Stimulated activated CD4-positive, alpha-beta T cell treated with anti-CD3 and anti-CD28 coated beads, Interleukin-1b, Interleukin-23, amount 100 ng/mL, for 1 hour (primary cell): ENCODE measurements at places on chromosomes 1 and 21.

GRCh38 chr1:36024847-36025246, 59.0 kb upstream of the TEKT2 start:
- DNase-seq: no peak

DNA sequence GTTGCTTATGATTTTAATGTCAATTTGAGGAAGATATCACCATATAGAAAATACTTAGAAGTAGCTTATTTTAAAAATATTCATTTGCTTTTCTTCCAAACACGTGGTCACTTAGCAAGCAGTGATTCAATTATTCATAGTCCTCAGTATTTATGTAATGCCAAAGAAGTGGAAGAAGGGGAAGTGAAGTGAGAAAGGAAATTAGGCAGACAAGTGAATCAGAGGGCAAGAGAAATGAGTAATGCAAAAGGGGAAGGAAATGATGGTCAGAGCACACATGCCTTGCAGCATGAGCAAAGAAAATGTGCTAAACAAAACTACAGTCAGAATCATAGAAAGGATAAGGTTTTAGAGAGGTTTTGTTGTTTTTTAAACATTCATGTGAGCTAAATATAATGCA, 31.8 kb downstream of the SDCCAG8 start:
- DNase-seq: no peak

- no peak for DNase-seq
Observed at GRCh38 chr1:57192222-57192621, 226.4 kb upstream of the C8B start.

- no peak for DNase-seq
Observed at GRCh38 chr1:31101147-31101502, 35.6 kb upstream of the PUM1 start.

DNA sequence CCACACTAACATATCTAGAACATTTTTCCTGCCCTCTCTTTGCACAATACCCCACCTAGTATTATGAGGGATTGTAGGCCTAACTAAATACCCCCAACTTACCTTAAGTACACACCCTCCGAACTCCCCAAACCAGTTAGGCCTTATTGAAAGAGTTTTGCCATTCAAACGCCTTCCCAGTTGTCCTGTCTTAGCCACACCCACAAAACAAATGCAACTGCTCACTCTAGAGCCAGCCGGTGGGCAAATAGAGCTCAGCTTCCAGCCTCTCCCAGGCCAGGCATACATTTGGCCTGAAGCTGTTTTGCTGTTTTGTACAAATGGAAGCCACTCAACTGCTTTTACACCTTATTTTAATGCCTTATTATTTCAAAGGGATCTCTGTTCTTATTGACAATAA, 224.2 kb upstream of the RUNX1 start:
- no peak for DNase-seq

GRCh38 chr1:36925251-36925650, 109.1 kb downstream of the GRIK3 start:
- no peak for DNase-seq

DNA sequence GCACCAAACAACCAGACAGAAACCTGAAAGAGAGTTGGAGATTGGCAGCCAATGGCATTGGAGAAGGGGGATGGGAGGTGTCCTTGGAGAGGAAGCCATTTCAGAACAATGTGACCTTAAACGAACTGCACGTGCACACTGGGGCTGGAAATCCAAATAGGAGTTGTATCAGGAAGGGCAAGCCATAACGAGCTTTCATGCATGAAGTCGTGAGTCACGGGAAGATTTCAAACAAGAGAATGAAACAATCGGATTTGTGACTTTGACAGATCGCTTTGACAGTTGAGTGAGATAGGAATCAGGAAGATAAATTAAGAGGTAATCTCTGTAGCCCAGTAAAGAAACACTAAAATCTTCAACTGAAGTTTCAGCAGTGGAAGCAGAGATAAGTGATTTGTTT, 445.8 kb upstream of the ZP4 start:
- DNase-seq: no peak

DNA sequence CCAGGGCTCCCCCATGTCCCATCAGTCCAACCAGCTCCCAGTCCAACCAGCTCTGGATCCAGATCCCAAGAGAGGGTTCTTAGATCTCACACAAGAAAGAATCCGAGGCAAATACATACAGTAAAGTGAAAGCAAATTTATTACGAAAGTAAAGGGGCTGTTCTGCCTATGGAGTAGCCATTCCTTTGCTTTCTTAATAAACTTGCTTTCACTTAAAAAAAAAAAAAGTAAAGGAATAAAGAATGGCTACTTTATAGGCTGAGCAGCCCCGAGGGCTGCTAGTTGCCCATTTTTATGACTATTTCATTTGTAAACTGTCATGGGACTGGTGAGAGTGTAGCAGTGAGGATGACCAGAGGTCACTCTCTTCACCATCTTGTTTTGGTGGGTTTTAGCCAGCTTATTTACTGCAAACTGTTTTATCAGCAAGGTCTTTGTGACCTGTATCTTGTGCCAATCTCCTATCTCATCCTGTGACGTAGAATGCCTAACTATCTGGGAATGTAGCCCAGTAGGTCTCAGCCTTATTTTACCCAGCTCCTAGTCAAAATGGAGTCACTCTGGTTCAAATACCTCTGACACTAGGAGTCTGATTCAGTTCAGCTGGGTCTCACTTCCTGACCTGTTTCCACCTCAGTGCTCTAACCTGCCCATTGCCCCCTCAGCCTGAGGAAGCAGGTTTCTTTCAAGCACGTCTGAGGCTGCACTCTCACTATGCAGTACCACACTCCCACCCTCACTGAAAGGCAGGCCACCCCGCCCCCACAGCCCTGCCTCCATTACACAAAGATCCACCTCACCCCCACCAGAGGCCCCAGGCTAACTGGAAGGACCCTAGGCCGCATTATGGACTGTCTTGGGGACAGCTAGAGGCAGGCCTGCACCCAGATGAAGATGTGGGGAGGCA, 26.5 kb upstream of the ATP2B4 start:
- no peak for DNase-seq

GRCh38 chr1:173342736-173343135, 134.4 kb upstream of the PRDX6 start:
- DNase-seq: no peak

GRCh38 chr21:41228492-41228891, 60.5 kb downstream of the BACE2 start:
- DNase-seq: no peak

DNA sequence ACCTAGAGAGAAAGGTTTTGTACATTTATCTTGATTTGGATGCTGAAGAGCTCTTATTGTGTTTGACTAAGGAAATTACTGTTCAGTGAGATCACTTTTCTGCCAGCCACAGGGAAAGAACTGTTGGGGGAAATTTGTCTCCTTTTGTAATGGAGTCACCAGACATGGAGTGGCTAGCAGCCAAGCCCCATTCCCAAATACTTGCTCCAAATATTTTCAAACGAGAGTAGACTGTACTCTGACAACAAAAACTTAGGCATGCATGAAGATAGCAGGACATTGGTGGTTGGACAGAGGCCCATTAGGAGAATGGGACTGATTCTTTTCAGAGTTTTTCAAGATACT, 21.1 kb downstream of the IPO9 start:
- no peak for DNase-seq

DNA sequence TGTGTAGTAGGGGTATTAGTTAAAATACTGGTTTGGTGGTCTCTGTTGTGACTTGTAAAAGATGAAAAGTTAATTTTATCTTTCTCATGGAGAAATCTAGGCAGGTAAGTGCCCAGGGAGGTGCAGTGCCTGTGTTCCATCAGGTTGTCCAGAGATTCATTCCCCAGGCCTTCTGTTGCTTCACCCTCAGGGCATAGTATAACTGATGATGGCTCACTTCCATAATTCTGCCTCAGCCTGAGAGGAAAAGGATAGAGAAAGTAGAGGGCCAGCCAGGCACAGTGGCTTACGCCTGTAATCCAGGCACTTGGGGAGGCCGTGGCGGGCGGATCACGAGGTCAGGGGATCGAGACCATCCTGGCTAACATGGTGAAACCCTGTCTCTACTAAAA, 153.9 kb downstream of the FMN2 start:
- DNase-seq: no peak

DNA sequence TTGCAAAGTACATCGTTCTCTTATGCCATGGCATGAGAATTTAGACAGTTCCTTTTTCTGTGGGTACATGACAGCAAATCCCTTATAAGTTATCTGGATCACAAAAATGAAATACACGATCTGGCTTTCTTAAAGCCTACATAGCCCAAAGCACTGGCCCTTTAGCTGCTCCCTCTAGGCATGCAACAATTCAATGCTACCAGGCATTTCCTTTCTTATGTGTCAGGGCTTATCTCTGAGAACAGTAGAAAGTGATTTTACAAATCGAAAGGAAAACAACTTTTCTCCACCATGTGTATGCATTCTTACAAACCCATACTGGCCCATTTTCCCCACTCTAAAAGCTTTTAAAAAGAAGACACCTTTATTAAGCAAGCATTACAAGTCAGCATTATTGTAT, 139.7 kb downstream of the GRIK1 start:
- no peak for DNase-seq

GRCh38 chr21:29302359-29302875, 3.7 kb downstream of the BACH1 start:
- DNase-seq: no peak

DNA sequence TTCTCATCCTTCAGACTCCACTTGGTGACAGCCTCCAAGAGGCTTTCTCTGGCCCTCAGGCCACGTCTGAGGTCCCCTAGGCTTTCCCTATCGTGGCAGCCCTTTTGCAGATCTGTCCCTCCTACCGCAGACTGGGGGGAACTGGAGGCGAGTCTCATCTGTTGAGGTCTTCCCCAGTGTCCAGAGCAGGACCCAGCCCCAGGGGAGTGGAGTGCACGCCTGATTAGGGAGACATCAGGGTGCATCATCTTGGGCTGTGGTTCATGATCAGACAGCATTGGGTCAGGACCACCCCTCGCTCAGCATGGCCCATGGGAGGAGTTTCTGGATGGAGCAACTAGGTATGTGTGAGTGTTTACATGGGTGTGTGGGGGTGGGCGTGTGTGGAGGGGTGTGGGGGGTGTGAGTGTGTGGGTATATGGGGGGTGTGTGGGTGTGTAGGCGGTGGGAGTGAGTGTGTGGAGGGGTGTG, 8.5 kb upstream of the MATN1 start:
- DNase-seq: no peak

DNA sequence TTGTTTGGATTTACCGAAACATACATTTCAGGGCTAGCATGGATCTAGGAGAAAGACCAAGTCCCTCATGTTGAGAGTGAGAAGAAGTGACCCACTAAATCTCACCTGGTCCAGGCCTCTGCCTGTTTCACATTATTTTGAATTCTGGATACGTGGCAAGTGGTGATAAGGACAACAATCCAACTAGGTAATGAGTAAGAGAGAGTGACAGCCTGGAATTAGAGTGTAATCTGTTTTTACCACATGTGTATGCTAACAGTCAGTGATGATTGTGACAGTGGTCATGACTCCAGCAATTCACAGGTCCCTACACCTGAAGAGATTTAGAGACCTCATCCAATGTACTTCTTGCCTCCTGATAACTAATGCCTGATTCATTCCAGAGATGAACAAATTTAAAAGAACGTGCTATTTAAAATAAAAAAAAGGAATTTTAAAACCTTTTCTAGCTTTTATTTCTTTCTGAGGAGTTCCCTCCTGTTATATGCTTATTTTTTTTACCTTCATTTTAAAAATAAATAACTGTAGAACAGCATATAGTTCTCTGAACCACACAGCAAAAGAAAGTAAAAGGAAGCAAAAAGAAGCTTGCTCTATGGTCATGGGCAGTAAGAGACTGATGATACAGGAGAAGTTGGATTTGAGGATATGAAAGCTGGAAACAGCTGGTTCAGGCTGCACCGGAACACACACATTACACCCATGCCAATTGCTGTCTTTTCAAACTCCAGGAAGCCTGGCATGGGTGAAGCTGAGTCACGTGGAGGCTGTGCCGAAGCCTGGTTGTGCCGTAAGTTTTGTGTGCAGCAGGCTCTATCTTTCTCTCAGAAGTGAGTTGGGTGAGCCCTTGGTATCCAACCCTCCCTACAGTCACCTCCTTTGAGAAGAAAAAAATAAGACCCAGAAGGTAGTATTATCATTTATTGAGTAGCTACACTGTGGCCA, 14.7 kb downstream of the C1orf116 start:
- no peak for DNase-seq

DNA sequence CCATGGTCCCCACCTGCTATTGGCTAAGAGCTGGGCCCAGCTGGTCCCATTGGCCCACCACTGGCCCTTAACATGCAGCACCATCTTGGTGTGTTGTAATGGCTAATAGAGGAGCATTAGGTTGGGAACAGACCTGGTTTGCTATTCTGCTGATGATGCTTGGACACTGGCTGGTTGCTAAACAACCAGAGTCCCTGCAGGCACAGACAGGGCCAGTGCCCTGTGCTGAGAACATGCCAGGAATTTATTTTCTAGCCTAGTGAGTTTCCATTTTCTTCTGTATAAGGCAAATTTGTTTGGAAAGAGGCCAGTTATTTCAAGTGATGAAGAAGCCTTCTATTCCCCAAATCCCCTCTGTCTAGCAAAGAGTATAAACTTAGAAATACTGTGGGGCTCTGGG, 42.9 kb upstream of the TDRD10 start:
- DNase-seq: no peak

- DNase-seq: no peak
Observed at GRCh38 chr1:36346741-36347370, 23.4 kb upstream of the EVA1B start.

DNA sequence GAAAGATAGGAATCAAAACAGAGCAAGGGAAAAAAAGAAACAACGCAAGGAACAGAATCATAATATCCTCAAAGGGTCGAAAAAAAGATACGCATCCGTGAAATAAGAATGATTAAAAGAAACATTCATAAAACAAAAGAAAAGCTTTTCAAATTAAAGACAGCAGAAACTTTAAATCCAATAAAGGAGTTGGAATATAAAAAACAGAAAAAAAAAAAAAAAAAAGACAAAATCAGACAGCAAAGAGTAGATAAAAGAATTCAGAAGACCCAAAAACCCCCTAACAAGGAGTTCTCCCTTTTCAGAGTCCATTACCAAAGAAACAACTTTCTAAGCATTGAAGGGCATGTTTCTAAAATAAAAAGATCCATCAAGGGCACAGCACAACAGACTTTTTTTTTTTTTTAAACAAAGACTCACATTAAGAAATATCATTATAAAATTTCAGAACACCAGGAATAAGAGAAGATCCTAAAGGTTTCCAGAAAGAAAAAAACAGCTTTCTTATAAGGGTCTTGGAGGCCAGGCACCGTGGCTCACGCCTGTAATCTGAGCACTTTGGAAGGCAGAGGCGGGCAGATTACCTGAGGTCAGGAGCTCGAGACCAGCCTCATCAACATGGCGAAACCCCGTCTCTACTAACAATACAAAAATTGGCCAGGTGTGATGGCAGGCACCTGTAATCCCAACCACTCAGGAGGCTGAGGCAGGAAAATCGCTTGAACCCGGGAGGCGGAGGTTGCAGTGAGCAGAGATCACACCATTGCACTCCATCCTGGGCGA, 44.7 kb downstream of the ENAH start:
- no peak for DNase-seq
